Progenitor cell of endocrine pancreas (in vitro differentiated cells): ENCODE measurements at places on chromosomes 13 and 19.

DNA sequence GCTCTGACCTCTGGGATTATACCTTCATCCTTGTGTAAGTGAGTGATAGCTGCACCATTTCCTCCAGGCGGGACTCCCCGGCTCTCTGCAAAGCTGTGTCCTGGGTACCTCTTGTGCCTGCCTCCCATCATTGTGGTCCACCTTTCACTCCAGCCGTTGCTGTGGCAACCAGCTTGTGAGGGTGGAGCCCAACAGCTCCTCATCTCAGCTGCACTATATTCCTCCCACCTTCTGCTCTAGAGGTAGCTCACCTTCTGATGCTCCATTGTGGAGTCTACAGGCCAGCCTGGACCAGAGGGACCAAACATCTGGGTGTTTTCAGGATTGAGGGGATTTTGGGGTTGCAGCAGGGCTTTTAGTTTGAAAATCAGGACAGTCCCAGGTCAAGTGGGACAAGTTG, 708.2 kb downstream of the UQCRFS1 start:
- DNase-seq, result no peak

DNA sequence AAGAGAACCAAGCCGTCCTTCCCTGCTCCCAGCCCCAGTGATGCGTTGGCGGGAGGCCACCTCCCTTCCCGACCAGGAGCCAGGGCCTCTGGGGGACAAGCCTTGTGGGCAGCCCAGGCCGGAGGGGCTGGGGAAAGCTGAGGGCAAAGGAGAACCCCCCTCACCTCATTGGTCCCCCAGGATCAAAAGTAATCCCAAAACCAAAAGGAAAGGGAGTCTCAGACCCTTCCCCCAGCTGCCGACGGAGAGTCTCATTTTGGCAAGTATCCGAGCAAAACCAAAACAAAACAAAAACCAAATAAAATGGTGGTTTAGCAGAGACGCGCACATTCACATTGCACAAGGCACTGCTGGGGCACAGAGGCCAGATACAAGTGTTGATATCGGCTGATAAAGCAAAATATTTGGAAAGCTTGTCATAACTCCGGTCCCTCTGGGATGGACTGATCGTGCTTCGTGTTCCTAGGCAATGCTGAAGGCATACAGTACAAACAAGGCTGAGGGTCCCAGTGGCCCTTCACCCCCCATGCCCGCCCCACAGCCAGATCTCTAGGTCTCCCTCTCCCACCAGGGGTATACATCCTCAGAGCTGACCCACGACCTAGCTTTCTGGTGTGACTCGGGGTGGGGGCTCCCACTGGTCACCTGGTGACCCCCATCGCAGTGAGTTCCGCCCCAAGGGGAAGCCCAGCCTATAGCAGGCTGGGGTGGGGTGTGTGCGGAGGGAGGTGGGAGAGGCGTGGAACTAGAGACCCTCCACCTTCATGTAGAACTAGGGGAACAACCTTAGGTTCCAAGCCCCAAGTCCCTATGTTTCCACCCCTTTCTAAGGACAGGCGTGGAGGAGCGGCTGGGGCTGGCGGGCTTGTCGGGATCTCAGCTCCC, 2.1 kb downstream of the CEBPA start:
- no peak for DNase-seq

DNA sequence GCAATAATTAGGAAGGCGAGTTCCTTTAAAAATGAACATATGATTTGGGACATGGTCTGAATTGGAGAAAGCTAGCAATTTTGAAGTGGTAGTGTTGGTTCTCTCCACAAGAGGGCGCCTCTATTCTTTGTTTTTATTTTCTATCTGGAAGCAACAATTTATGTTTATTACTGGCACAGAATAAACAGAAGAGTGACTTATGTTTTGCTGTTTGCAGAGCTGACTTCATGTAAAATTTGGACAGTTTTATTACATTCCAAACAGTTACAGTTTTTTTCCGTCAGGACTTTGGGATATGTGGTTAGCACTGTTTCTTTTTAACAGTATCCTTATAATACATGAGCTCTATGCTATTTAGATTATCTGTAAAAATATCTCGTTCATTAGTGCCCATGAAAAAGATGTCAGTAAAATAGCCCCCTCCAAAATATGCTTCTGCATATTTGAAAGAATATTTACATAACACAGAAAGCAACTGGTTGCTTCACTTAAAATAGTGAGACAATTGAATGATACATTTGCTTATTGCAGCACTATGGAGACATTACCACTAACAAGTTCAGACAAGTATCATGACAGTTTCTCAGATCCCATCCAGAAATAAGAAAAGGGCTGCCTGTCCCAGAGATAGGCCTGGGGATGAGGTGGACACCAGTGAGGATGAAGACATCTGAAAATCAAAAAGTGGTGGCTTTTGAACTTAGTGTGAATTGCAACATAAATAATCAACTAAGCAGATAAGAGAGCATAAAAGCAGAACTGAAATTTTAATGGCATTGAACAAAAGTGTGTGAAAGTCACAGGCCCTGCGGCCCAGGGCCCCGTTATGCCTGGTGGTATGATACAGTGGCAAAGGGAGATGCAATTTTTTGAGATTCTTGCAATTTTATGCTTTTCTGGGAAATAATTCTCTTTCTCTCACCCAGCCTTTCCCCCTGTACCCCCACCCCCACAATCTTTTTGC, 32.3 kb upstream of the FGF9 start:
- DNase-seq, result no peak

DNA sequence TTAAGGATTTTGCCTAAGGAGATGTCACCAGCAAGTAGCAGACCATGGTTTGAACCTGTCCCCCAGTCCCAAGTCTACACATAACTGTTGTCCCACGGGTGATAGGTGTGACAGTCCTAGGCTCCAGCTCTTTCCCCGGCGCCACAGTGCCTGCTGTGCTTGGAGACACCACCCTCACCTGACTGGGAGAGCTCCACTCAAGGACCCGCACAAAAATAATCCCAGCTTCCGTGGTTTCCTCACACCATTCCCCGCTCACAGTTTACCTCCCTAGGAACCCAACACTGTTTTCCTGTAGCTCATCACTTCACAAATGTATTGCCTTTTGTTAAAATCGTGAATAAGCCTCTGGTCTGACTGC, 19.8 kb upstream of the RASA3 start:
- no peak for DNase-seq

- DNase-seq, result no peak
Observed at GRCh38 chr19:30236587-30236986, 135.6 kb upstream of the ZNF536 start.

- DNase-seq, result no peak
Observed at GRCh38 chr13:73189362-73189761, 130.6 kb downstream of the KLF5 start.

DNA sequence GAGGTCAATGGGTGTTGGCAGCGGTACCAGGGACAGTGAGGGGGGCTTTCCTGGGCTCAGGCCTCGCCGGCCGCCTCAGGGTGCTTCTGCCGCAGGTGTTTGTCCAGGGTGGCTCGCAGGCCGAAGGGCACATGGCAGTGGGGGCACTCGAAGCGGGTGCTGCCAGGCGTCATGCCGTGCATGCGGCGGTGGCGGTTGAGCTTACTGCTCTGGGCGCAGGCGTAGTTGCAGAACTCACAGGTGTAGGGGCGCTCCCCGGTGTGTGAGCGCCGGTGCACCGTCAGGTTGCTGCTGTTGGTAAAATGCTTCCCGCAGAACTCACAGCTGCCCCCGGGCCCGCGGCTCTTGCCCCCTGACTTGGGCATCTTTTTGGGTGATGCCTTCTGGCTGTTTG, 4.7 kb downstream of the ZNF296 start:
- DNase-seq, result no peak

GRCh38 chr19:16035601-16036297, 40.5 kb upstream of the TPM4 start:
- DNase-seq, result no peak

GRCh38 chr19:46614114-46614722, 10.7 kb downstream of the PTGIR start:
- peak; percentile 82 for DNase-seq

GRCh38 chr19:13796301-13797057, 1.2 kb downstream of the ZSWIM4 start:
- DNase-seq, result no peak

DNA sequence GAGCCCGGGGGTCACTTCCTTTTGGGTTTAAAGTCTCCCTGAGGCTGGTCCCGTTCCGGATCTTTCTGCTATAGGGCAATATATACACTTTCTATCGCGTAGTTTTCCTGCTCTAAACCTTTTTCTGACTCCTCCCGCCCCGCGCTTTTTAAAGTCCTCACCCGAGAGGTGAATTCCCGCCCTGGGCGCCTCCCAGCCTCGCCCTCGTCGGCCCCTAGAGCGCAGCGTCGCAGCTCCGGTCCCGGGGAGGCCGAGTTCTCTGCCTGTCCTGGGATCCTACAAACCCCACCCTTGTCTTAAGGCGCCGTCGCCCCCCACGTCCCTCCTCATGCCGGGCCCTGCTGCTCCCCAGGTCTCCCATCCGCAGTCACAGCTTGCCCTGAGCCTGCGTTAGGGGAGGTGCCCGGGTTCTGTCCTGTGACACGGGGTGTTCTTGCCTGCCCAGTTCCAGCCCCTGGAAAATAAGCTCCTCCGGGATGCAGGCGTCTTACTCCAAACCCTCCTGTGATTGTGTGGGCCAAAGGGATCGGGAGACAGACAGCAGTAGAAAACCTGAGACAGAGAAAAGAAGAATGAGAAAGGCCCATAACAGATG, 491 bp downstream of the ZNF525 start:
- no peak for DNase-seq

DNA sequence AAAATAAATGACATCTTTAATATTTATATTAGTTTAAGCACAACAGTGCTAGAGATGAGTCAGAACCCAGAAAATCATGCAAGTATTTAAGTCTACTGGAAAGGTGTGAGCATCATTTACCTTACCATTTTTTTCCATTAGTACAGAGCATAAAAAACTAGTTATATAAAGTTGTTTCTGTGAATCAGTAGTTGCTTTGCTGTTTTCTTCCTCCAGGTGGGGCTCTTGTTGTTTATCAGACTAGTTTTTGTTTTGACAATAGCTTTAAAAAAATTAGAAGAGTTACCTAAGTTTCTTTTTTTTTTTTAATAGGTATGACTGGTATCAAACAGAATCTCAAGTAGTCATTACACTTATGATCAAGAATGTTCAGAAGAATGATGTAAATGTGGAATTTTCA, 12.7 kb downstream of the SUGT1 start:
- DNase-seq, result no peak

DNA sequence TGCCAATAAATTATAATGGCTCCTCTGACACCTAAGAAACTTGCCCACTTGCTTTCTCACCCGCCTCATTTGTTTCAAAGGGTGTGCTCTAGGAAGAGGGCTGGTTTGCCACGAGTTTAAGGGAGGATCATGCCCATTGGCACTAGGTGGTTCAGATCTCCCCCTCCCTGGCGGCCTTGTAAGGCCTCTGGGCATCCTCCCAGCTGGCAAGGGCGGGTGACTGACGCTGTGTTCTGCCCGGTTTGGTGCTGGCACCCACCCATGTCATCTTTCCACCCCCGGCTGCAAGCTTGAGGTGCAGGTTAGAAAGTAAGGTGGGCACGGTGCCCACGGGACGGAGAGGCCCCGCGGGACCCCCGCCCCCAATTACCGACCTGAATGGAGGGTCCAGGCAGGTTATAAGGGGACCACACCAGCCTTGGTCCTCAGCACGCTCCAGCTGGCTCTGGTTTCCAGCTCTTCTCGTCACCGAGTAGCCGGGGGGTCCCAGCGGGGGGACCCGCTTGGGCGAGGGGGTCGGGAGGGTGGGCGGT, 90.4 kb downstream of the PTPRS start:
- DNase-seq, result no peak

- no peak for DNase-seq
Observed at GRCh38 chr13:48116808-48117207, 21.9 kb upstream of the MED4 start.

GRCh38 chr13:50909605-50910484, at the start of gene RNASEH2B:
TSS of gene RNASEH2B (plus strand) at chr13:50909791. CDS start at chr13:50910077, 286 bp downstream.
- peak; percentile 69 for DNase-seq
